Cerebellar nuclear complex (tissue), 1 donor: ENCODE measurements at places on chromosomes 4 and X.

DNA sequence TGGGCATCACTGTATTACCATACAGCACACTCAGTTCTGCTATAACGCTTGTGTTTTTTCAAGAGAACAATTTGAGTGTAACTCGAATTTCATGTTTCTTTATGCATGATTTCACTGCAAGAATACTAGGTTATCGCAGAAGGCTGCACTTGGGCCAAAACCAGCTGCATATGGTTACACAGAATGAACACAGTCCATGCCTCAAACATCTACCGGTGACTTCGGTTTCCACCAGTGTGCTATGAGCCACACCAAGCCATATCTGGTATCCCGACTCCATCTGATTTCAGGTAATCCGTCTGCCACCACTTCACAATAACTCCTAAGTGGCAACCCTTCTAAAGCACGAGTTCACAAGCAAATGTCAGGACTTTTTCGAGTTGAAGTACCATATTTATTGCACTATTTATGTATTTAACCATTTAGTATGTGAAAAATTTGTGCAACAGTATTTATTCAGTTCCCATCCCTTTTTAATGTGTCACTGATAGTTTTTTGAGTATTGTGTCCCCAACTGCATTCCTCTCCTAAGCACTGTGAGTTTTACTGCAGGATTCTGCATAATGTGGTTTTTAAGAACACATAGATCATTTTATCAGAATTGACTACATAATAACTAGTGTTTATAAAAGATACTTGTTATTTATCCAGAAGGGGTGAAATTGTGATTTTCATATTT is 111.8 kb downstream of the APBB2 start:
- DNase-seq: no peak

GRCh38 chr4:54091637-54092404 is 8.1 kb upstream of the GSX2 start:
- no peak for DNase-seq

GRCh38 chrX:26286836-26287235 is 70.9 kb downstream of the MAGEB5 start:
- DNase-seq: no peak

- peak; percentile 65 for DNase-seq
Measured at GRCh38 chr4:183504930-183505610, at the start of gene ING2. Gene ING2 (plus strand): TSS chr4:183505058. CDS start chr4:183505196, 138 bp downstream.

GRCh38 chr4:23413631-23414030 is 476.2 kb downstream of the PPARGC1A start:
- DNase-seq: no peak

GRCh38 chrX:107736781-107737531 is 38.6 kb downstream of the TSC22D3 start:
- no peak for DNase-seq

GRCh38 chr4:102641793-102642192 is 119.0 kb downstream of the MANBA start:
- DNase-seq: no peak

DNA sequence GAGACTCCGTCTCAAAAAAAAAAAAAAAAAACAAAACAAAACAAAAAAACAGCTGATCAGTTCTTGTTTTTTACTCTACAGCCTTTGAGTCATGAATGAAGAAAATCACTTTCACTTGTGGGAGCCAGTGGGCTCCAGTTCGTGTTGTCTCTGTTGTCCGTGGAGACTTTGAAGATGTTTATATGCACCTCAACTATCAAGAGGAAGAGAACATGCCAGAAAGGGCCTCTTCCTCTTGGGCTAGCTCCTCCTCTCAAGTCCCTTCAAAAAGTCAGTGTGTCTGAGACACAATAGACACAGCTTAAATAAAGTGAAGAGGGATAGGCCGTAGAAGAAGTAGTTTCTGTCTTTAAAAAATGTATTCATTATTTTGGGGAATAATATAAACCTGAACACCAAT is 182.7 kb downstream of the KDR start:
- DNase-seq: no peak

DNA sequence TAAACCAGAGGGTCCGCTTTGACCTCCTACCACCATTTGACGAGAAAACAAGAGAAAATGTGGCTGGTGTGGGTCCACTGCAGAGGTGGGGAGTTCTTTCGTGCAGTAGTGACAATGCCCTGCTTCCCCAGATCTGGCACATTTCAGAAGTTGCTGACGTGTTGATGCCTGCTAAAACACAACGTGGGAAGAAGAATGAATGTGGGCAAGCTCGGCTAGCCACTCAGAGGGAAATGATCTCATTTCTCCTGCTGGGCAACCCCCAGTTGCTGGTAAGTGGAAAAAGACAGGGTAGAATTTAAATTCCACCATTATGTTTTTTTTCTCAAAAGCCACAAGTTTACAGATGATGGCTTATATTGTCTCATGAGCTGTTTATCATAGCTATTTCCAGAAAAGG is 77.9 kb downstream of the LUZP4 start:
- no peak for DNase-seq

GRCh38 chr4:53169695-53170617 is 195.9 kb downstream of the SCFD2 start:
- no peak for DNase-seq

DNA sequence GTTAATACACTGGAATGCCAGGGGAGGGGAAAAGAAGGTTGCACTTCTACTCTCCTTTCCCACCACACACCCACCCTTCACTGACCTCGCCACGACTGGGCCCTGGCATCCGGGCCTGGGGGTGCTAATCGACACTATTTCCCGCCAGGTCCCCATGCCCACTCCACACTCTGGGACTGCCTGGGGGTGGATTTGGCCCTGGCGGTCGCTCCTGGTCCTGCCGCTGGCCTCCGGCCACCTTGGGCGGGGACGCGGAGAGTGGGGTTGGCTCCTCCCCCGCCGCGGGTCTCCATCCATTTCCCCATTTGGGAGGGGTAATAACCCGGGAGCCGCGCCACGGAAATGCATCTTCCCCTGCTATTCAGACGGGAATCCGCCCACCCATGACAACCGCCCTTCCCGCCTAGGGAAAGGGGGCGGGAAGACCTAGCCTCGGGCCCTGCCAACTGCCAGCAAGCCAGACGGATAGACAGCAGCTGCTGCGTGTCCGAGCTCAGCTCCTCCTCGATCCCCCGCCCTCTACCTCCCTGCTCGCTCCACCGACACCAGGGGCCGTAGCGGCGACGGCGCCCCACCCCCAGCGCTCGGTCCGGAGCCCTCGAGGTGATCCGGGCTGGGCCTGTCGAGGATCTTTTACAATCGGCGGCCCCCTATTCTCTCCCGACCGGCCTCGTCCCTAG is 78.1 kb downstream of the RLIM start:
- DNase-seq: no peak

- DNase-seq: no peak
Measured at GRCh38 chr4:150782311-150782710, 200.4 kb downstream of the MAB21L2 start.

DNA sequence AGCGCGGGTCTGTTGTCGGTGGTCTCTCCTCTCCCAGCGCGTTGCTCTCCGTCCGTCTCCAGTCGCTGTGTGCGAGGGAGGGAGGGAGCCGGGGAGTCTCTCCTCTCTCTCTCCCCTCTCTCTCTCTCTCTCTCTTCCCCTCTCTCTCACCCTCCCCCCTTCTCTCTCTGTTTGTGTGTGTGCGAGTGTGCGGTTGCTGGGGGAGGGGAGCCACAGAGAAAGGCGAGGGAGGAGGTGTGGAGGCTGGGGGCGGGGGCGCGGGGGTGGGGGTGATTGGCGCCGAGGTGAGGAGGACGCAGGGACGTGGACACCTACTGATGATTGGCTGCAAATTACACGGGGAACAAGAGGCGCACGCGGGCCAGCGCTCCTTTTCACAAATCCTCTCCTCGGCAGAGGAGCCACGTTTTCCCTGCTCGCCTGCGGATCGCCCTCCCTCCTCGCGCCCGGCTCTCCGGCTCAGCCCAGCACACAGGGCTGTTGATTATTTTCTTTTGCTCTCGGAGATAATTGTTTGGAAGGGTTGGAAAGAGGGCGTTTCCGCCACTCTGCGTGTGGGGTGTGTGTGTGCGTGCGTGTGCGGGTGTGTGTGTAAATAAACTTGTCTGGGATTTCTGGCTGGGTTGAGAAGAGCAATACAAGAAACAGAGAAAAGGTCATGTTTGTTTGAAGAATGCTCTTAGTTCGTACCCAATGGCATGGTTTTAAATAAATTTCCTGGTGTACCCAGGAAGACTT is at the start of gene CXXC4:
Gene CXXC4, minus strand, starts transcription at position 73 of the 738 bp plus-strand sequence. CDS start 3,092 bp downstream, outside the sequence.
- no peak for DNase-seq

GRCh38 chrX:39238006-39238405 is 436.7 kb downstream of the MID1IP1 start:
- DNase-seq: no peak

DNA sequence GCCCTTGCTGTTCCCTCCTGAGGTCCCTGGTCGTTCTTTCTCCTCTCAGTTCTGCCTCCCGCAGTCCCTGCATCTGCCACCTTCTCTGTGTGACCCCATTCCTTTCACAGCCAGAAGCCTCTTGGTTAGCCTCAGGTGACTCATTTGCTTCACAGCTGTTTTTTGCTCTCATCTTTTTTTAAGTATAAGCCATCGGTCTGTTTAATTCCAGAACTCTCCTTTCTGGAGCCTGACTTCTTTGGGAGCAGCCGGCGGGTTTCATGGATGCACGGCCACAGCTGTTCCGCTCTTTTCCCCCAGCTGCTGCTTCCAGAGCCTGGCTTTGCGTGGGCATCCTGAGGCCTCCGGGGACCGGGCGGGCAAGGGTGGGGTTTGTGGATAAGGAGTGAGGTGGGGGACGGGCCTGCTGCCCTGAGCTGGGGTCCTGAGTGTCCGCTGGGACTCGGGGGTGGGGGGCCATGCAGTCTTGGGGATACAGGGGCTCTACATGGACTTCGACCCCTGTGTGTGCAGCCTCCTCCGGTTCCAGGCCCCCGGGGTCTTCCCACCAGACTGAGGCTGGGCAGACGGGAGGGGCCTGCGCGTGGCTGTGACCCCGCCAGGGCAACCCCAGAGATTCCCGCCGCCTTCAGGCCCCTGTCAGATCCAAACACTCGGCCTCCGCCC is 46.7 kb downstream of the PCGF3 start:
- no peak for DNase-seq

DNA sequence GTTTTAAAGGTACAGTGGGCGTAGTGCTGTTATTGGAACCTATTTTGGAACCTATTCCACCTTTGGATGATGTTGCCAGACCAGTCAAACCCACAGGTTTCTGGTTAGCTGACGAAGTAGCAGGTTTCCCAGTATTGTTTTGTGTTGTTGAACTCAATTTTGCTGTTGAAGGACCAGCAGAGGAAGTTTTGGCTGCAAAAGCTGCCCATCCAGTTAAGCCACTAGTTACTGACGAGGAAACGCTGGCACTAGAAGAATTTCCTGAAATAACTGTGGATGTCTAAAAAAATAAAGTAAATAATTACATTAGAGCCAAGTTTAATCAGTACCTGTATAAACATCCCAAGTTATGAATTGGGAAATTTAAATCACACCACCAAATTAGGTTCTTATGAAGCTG is 25.5 kb downstream of the INTS12 start:
- DNase-seq: no peak

DNA sequence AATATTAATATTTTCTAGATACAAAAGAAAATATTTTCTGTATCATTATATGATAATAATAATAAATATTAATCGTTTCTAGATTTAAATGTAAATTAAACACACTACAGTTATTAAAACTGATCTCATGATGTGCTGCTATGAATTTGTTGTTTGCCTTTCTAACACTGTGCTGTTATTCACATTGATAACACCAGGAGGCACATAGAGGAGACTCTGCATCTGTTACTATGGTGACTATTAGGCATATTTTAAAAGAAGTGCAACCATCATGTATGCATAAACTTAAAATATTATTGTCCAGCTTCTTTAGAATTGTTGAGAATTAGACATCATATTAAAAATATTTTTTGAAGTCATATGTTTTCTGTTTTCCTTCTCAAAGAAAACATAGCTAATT is 11.8 kb upstream of the PDGFC start:
- no peak for DNase-seq

- no peak for DNase-seq
Measured at GRCh38 chr4:7788694-7789425, 150.8 kb downstream of the AFAP1 start.

- no peak for DNase-seq
Measured at GRCh38 chrX:2682565-2683177, 8.4 kb upstream of the CD99 start.

DNA sequence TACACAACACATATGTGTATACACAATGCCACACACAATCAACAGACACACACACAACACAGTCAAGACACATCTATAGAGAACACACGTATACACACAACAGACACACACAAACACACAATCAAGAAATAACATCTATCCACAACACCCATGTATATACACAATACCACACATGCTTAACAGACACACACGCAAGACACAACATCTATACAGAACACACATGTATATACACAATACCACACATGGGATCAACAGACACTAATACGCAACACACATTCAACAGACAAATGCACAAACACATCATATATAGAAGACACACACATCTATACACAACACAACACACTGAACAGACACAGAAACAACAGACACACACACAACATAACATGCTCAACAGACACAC is 234.8 kb downstream of the SHOX start:
- no peak for DNase-seq

DNA sequence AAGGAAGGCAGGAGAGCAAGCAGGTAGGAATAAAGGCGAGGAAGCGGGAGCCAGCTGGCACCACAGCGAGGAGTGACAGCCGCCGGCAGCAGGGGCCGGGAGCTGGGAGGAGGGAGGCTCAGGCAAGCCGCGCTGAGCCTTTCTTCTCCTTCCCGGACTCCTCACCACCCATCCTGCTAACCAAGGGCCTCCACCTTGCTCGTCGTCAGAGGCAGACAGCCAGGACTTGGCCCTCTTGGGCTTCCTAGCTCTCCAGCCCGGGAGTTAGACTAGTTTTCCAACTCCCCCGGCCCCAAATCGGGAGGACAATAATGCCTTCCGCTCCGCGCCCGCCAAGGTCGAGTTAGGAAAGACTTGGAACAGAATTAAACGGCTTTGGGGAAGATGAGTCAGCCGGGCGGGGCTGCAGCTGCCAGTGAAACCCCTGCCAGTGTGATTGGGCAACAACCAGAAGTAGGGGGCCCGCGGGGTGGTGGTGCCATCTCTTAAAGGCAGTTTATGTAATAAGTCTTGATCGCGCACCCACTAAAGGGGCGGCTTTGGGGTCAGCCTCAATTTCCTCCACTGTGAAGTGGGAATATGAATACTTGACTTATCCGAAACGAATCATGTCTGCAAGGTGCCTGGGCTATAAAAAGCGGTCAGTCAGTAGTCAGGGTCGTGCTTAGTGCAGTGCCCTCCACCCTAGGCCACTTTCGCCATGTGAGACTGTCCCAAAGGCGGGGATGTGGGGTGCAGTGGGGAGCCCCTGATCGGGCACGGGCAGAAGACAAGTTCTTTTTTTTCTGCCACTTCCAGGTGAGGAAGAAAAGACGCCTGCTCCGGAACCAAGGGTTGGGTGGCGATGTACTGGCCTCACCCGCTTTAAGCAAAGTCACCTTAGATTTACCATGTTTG is 6.7 kb upstream of the HSD17B10 start:
- peak; percentile 4 for DNase-seq

GRCh38 chrX:78330540-78330939 is 3.1 kb upstream of the CYSLTR1 start:
- no peak for DNase-seq

DNA sequence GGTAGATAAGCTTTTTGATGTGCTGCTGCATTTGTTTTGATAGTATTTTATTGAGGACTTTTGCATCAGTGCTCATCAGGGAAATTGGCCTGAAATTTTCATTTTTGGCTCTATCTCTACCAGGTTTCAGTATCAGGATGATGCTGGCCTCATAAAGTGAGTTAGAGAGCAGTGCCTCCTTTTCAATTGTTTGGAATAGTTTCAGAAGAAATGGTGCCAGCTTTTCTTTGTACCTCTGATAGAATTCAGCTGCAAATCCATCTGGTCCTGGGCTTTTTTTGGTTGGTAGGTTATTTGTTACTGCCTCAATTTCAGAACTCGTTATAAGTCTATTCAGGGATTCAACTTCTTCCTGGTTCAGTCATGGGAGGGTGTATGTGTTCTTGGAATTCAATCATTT is 15.6 kb upstream of the TMPRSS11F start:
- no peak for DNase-seq
